ENCODE measurements at places on chromosomes 1 and 21. TPM values are rescaled to one million over a fixed set of nuclear protein-coding genes. Genes with fewer than 3 reads are reported as not detected.

ALDH4A1 gene
- 14.4 TPM for total RNA-seq

CFHR5 gene
- total RNA-seq, result not detected

CFHR3 gene
- 0.23 TPM for total RNA-seq

GJB3 gene
- not detected for total RNA-seq

FGR gene
- not detected for total RNA-seq

WLS gene
- total RNA-seq, result 95.2 TPM

Measured in smooth muscle cell of the umbilical artery (primary cell).